Activated naive CD4-positive, alpha-beta T cell (primary cell): ENCODE measurements at places on chromosomes 3 and 15.

GRCh38 chr3:12449889-12450682, 34.2 kb upstream of the TSEN2 start:
- DNase-seq = no peak

DNA sequence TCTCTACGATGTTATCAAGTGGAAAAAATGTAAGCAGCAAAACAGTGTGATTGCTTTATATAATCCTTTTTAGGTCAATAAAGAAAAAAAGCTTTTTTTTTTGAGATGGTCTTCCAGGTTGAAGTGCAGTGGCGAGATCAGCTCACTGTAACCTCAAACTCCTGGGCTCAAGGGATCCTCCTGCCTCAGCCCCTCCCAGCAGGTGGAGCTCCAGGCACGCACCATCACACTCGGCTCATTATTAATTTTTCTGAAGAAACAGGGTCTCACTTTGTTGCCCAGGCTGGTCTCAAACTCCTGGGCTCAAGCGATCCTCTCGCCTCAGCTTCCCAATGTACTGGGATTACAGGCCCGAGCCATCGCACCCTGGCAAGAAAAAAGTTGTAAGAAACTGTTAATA, 17.3 kb downstream of the RNF168 start:
- DNase-seq = no peak

GRCh38 chr3:190424478-190425439, 24.9 kb downstream of the TMEM207 start:
- peak; percentile 0 for DNase-seq

GRCh38 chr3:105869861-105870755, 1.3 kb upstream of the CBLB start:
- no peak for DNase-seq

DNA sequence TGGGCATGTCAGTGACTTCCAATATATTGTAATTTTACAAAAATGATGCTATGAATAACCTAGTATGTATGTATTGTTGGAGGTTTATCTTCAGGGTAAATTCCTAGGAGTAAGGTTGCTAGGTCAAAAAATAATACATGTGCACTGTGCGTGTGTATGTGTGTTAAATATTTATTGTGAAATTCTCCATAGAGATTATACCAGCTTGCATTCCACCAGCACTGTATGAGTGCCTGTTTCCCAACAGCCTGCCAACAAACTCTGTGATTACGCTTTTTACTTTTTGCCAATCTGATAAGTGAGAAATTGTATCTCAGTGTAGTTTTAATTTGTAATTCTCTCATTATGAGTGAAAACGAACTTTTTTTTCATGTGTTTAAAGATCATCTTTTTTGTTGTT, 12.6 kb upstream of the IGF2BP2 start:
- no peak for DNase-seq

DNA sequence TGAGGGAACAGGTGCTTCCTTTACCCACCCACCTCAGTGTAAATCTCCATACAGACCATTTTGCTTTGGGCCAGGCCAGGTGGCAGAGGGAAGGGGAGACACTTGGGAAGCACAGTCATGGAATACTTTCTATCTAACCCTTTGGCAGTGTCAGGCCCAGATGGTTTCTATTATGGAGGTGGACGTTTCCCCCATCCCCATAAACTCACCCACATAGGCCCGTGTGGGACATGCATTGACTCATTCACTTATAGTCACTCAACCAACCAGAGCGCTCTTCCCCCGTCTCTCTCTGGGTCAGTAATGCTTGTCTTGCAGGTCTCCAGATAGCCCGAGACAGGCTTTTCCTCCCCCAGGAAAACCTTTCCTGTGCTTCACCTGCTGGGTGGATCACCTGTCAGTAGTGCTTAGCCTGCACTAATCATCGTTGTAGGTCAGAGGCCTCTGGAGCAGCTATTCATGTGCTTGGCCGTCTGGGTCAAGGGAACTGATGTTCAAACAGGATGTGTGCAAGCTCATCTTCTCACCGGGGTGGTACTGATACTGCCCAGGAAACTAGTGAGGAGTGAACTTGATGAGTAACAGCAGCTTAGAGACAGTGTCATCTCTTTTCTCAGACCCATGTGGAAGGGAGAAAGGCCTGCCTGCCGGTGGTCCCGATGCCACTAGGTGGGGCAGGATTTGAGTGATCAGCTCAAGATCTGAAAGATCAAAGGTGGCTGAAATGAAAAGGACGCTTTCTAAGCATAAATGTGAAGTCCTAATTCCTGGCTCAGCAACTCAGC, 67.1 kb downstream of the CEMIP start:
- no peak for DNase-seq

DNA sequence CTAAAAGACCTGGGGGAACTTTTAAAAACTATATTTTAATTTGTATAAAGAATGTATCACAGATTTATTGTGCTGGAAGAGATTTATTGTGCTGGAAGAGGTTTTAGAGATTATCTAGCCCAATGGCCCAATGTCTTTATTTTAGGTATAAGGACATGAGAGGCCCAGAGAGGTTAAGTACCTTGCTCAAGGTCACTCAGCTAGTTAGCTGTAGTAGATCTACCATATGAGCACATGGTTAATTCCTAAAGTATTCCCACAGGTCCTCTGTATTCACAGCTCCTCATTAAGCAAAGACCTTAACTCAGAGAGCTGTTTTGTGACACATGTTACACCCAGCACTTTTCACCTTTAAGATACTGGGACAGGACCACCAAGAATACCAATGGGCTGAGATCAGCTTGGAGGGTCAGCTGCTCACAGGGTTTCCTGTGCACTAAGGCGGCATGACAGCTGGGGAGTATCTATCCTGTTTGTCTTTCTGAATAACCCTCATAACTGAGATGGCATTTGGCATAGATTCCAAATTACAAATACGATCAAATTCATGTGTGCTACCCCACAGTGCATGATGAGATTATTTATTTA, 143.1 kb upstream of the TBL1XR1 start:
- no peak for DNase-seq

GRCh38 chr3:96803870-96804269, 10.5 kb upstream of the EPHA6 start:
- no peak for DNase-seq

DNA sequence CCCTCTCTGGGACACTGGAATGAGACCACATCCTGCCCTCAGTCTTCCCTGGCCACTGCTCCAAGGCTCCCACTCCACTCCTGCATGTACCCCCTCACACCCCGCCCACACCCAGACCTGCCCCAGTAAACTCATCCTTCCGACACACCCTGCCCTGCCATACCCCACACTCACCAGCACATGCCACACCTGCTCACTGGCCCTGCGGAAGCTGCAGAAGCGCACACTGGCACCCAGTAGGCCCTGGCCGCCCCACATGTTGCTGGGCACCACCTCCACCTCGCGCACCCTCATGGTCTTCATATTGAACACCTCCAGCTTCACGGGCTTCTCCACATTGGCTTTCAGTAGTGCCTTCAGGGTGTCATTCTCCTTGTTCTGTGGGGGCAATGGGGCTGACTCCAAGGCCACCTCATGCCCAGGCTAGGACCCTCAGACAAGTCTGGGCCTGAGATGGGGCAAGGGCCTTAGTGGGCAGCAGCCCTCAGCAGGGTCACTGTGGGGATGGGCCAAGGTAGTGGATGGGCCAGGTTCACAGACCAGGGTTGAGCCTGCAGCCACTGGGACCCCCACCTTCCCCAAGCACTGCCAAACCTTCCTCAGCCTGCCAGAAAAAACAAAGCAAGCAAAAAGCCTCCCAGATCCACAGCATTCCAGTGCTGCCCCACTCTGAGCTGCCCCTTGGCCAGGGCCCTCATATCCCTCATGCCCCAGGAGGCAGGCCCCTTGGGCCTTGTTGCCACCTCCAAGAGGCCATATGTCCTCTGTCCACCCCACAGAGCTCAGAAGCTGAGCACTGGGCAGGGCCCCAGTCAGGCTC, 4.7 kb downstream of the GORASP1 start:
- DNase-seq = no peak

DNA sequence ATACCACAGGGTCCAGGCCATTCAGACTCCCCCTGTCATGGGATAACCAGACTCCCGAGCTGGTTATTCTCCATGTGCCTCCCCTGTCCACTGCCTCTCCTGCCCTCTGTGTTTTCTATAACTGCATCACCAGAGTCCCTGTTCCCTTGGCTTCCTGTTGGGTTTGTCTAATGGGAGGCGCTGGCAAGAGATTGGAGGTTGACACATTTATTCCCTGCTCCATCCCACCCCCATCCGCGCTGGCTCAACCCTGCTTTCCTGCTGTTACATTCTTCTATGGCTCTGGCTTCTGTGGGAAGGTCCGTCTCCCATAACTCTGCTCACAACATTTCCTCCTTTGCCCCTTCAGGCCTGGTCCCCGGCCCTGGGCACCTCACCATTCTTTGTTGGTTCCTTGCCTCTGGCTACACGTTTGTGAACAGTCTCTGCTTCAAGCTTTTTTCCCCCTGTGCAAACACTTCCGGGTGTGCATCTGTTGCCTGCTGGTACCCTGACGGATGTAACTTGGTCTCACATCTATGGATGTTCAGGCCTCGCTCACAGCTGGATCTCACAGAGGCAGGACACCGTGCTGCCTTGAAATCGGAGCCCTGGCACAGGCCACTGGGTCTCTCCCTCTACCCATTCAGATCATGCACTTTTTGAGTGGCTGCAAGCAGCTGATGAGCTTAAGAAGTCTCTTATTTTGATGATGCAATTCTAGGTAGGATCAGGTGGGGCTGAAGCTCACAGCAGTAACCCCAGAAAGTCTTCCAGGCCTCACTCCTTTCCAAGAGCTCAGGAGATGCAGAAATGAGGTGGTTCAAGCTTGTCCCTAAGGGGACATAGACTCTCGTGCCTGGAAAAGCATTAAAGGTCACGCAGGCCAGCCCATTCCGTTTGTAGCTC, 68.6 kb upstream of the ATP13A3 start:
- no peak for DNase-seq

DNA sequence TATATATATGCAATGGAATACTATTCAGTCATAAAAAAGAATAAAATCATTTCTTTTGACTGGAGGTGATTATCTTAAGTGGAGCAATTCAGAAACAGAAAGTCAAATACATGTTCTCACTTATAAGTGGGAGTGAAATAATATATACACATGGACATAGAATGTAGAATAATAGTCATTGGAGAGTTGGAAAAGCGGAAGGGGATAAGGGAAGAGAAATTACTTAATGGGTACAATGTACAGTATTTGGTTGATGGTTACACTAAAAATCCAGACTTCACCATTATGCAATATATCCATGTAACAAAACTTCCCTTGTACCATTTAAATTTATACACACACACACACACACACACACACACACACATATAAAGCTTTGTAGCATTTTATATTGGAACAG, 84.3 kb downstream of the RAP2B start:
- no peak for DNase-seq

- no peak for DNase-seq
Measured at GRCh38 chr3:98013411-98014267, 21.5 kb downstream of the GABRR3 start.
